ENCODE measurements at places on chromosomes 7 and 10.

GRCh38 chr7:25361387-25361786 is 133.1 kb upstream of the NPVF start:
- no peak for DNase-seq

DNA sequence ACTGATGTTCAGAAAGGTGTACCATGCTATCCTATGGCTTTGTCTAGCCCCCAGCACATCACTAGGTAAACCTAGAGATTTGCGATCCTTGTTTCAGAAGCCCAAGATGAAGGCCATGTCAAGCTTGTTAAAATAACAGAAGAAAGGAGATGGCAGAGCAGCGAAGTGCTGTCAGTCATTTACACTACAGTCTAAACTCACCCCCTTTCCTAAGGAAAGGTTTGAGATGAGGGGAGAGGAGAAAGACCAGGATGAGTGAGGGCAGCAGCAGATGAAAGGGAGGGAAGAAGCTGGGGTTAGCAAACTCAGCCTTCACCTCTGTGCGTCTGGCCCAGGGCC is 74.8 kb downstream of the PROSER2 start:
- no peak for DNase-seq

GRCh38 chr10:131857156-131858117 is 43.4 kb upstream of the PPP2R2D start:
- no peak for DNase-seq

GRCh38 chr10:20254078-20254477 is 437.8 kb downstream of the PLXDC2 start:
- no peak for DNase-seq

DNA sequence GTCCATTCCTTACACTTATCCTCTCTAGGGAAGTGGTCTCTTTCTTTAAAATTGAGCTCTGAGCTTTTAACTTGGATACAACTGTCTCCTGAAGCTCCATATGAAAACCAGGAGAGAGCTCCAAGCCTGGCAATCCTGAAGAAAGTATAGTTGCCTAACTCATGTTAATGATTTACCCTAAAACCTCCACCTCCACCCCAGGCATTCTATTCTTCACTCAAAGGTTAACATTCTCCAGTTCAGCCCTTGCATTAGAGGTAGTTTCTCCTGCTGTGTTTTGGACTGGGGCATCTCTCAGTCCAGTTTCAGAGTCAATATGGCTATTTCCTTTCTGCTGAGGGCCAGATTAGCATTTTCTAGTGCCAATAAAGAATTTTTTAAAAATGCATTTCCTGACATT is 195.5 kb downstream of the SLC25A13 start:
- no peak for DNase-seq
